Fibroblast of pulmonary artery (primary cell): ENCODE measurements at places on chromosomes 4 and X.

DNA sequence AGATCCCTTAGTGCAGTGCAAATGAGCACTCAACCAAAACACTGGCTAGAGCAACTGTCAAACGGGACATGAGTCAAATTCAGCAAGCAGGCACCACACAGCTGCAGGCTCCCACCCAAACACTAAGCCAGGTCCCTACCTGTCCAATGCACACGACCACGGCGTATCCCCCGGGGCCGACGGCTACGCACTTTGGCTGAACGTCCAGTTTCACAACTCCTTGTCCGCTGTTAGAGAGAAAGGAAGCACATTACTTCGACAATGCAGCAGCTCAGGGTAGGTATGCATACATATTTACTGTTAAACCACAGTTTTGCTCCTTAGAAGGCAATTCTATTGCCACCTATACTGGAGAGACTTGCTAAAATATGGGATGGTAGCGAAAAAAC is 35.4 kb downstream of the WDR1 start:
- DNase-seq: no peak

GRCh38 chr4:25827897-25828296 is 34.9 kb downstream of the SEL1L3 start:
- DNase-seq: no peak

- DNase-seq: no peak
Observed at GRCh38 chr4:153764601-153765368, 5.0 kb upstream of the RNF175 start.

GRCh38 chrX:38929966-38930421 is 128.7 kb downstream of the MID1IP1 start:
- DNase-seq: peak; percentile 14

- peak; percentile 58 for DNase-seq
Observed at GRCh38 chr4:122329876-122330565, 48.8 kb upstream of the ADAD1 start.

- no peak for DNase-seq
Observed at GRCh38 chr4:46820154-46820553, 88.9 kb downstream of the COX7B2 start.

- DNase-seq: no peak
Observed at GRCh38 chrX:11185861-11186260, 74.7 kb downstream of the HCCS start.

GRCh38 chr4:153063490-153063889 is 127.4 kb downstream of the FHDC1 start:
- no peak for DNase-seq

DNA sequence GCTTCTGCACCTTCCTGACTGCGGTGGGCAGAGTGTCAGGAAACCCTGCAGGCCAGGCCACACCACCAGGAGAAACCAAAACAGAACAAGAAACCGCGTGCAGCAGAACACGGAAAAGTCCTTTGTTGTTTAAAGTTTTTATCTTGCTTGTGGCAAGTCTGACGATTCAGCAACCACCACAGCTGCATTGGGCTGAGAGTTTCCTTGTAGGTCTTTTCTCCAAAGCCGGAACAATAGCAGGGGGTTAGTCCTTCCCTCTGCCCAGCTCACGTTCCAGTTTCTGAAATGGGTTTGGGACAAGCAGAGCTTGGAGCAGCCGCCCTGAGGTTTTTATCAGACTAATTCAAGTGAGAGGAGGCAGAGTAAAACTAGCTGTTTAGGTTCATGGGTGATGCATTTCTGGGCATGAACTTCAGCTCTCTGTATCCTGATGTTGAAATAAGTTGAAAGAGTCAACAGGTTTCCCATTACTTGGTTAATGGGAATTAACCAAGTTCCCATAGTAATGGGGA is 216.9 kb downstream of the PTTG2 start:
- peak; percentile 84 for DNase-seq

- no peak for DNase-seq
Observed at GRCh38 chr4:18057821-18058533, 36.4 kb upstream of the LCORL start.

GRCh38 chrX:135410861-135411627 is 10.7 kb upstream of the SMIM10L2A start:
- DNase-seq: no peak

- peak; percentile 65 for DNase-seq
Observed at GRCh38 chr4:7968262-7968896, 28.7 kb upstream of the AFAP1 start.

- no peak for DNase-seq
Observed at GRCh38 chrX:572538-573124, 58.0 kb upstream of the SHOX start.

- DNase-seq: no peak
Observed at GRCh38 chr4:150211799-150212445, 133.7 kb downstream of the DCLK2 start.

DNA sequence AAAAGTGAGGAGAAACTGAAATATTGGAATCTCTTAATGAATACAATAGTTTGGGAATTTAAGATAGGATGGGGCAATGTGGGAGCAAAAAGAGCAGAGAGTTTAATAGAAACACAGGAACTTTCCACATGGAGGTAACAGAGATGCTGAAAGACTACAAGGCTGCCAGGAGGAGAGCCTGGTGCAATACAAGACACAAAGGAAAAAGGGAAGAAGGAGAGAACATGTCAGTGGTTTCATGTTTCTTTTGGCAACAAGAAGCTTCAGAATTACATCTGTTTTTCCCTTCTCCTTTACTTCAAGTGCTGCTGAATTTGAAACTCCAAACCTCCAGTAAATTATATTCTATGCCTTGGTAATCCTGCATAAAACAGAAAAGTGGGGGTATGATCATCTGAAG is 474.3 kb downstream of the FAT4 start:
- DNase-seq: peak; percentile 23

- DNase-seq: peak; percentile 90
Observed at GRCh38 chrX:134669378-134670098, 11.3 kb upstream of the PLAC1 start.

DNA sequence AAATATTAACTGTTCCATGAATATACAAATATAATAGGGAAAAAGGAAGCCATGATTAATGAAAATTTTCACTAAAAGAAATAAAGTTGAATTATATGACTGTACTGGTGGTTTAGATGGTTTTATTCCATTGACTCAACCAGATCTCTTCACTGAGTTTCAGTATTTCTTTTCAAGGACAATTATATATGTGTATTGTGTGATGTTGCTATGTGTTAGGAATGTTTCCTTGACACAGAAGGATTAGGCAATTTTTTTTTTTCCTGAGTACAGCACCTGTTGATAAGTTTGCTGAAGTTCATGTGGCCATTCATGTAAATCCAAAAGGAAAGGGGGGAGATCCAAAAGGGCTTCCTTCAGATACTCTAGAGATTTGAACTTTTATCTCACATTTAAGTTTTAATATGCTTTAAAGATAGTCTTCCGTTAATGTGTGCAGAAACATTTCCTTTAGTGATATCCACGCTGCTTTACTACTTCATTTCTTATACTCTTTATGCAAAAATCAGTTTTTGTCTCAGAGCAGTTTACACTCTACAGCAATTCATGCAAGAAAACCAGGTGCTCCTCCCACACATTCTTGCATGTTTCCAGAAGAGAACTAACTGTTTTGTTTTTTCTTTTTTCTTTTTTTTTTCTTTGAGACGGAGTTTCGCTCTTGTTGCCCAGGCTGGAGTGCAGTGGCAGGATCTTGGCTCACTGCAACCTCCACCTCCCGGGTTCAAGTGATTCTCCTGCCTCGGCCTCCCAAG is 249.1 kb downstream of the RPA4 start:
- DNase-seq: peak; percentile 17

DNA sequence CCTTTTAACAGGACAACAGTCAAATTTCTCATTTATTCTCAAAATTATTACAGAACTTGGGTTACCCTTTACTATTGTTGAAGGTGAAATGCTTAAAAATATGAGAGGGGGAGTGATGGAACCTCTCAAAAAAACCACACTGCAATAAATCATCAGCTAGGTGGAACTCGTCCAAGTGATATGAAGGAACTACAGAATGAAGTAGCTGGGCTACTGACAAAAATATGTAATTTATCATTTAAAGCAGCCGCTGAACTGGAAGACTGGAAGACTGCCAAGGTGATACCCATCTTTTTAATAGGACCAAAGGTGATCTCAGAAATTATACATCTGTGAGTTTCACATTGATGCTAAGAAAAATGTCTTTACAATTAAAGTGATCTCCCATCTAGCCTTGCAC is 597.7 kb upstream of the TENM3 start:
- no peak for DNase-seq

- DNase-seq: no peak
Observed at GRCh38 chrX:68703846-68704245, 56.4 kb downstream of the STARD8 start.

- DNase-seq: peak; percentile 15
Observed at GRCh38 chrX:19954335-19955096, 36.3 kb downstream of the BCLAF3 start.

GRCh38 chr4:37392521-37393255 is 148.1 kb downstream of the NWD2 start:
- peak; percentile 20 for DNase-seq

DNA sequence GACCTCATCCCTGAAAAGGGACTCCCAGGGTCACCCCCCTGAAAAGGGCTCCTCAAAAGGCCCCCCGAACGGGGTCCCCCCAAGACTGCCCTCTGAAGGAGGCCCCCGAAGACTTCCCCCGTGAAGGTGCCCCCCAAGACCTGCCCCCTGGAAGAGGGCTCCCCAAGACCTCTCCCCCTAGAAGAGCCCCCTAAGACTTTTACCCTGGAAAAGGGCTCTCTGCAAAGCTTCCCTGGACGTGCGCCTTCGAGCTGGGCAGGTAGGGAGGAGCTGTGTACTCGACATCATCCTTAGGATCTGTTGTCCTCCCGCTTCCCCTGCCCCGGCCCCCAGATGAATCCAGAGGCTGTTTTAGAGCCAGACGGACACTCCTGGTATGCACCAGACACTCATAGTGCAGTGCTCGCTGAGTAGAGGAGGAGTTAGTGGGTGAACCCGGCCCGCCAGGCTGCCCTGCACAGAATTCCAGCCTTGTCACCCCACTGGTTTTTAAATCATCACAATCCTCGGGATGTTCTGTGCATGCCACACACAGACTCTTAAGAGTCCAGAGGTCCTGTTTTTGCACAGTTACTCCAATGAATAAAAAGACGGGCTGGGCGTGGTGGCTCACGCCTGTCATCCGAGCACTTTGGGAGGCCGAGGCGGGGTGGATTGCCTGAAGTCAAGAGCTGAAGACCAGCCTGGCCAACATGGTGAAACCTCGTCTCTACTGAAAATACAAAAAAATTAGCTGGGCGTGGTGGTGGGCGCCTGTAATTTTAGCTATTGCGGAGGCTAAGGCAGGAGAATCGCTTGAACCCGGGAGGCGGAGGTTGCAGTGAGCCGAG is 5.7 kb upstream of the SLC25A6 start:
- DNase-seq: no peak

GRCh38 chr4:170025523-170026252 is 507 bp downstream of the MFAP3L start:
- DNase-seq: peak; percentile 15

GRCh38 chr4:151438154-151438553 is 29.2 kb downstream of the FHIP1A start:
- DNase-seq: no peak

DNA sequence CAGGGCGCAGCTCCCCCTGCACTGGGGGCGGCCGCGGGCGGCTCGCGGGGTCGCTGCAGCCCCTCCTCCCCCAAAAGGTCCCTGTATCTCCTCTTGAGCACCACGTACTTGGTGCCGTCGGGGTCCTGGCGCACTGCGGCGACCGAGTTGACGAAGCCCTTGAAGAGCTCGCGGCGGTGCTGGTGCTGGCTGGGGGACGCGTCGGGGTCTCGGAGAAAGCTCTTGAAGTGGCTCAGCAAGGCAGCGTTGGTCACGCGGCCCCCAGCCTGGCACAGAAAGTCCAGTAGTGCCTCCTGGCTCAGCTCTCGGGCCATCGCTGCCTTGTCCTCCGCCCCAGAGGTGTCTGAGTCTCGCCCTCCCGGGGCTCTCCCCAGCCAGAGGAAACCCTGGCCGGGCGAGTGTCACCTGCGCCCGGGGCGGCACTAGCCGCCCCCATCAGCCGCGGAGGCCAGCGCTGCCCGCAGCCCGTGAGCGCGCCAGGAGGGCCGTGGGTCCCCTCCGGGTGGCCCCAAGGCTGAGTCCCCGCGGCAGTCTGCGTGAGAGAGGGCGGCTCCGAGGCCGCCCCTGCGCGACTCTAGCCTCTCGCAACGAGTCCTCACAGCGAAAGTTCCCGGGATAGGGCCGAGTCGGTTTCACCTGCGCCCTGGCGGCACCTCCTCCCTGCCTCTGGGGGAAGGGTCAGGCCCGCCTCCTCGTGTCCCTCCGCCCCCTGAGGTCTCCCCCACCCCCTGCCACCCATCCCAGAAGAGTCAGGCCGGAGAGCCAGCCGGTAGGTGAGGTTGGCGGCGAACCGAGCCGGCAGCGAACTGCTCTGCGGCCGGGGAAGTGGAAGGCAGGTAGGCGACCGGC is at the start of gene SOWAHB:
TSS of gene SOWAHB (minus strand) at position 609 of the 849 bp plus-strand sequence. CDS start at position 314, 295 bp downstream.
- no peak for DNase-seq

DNA sequence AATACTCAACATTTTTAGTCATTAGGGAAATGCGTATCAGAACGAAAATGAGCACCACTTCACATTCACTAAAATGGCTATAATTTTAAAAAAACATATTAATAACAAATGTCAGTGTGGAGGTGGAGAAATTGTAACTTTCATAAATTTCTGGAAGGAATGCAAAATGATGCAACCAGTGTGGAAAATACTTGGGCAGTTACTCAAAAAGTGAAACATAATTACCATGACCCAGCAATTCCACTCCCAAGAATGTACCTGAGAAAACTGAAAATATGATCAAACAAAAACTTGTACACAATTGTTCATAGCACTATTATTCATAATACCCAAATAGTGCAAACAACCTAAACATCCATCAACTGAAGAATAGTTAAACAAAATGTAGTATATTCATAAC is 76.1 kb upstream of the FAM241A start:
- peak; percentile 39 for DNase-seq

DNA sequence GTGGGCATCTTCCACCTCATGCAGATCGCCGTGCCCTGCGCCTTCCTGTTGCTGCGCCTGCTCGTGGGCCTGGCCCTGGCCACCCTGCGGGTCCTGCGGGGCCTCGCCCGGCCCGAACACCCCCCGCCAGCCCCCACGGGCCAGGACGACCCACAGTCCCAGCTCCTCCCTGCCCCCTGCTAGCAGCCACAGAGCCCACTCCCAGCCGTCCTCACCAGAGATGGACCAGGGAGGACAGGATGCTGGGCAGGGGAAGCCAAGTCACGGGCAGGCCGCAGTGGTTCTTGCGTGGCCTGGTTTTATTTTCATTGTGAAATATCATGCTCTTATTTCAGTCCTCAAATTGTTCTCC is 15.1 kb downstream of the DGKQ start:
- no peak for DNase-seq

DNA sequence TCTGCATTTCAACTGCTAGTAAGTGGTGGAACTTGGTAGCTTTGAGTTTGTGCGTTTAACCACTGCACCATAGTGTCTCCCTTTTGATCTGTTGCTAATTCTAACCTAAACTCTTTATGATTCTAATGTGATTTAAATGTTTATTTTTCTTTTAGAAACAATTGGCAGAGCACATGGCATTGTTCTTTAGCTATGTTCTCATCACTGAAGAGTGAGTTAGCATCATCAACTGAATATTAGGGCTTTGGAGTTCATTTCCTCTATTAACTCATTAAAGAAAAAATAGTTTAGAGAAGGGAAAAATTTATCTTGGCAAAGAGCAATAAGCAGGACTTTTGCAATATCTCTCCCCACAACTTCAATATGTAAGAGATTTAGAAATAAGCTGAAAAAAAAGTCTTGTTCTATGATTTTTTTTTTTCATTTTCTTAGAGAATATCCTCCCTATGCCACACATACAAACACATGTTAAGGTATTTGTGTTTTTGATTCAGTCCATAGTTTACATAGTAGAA is 25.7 kb downstream of the CPEB2 start:
- peak; percentile 33 for DNase-seq

GRCh38 chr4:41160856-41161255 is 53.5 kb downstream of the APBB2 start:
- no peak for DNase-seq

- DNase-seq: no peak
Observed at GRCh38 chr4:99833756-99834155, 17.1 kb downstream of the DAPP1 start.
